ENCODE measurements at places on chromosomes 11 and 22. TPM values are rescaled to one million over a fixed set of nuclear protein-coding genes. Genes with fewer than 3 reads are reported as not detected.

GRCh38 chr11:107590460-107591377 lies at the start of gene ELMOD1:
Gene ELMOD1 (plus strand): TSS chr11:107591147. CDS start chr11:107618190, 27,043 bp downstream.
- DNase-seq, result peak; percentile 38

DNA sequence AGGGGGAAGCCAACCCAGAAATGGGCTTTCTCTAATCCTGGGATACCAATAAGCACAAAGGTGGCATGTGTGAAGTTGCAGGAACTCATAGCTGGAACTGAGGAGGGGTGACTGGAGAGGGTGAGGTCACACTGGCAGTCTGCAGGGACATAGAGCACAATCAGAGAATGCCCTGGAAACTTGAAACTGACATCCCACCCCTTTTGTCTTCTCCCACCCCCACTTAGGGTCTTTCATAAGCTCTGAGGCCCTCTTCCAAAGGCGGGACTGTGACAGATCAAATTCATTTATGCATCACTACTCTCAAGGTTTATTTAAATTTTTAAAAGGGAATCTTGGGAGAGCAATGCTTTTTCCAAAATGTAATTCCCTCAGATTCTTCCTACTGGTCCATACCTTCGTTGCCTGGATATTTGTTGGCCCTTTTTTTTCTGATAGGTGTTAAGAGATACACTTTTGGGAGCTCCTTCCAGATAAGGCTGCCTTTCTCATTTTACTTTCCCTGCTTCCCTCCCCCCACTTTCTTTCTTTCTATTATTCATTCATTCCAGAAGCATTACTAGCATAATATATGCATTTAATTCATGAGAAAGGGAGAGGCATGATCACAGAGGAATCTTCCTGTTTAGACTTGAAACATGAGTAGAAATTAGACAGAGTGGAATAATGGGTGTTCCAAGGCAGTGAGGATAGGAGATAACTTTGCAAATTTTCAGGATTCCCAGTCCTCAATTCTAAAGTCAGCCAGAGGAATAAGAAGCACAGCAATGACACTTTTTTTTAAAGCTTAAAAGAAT lies 14.8 kb downstream of the OR51E2 start:
- no peak for DNase-seq

DNA sequence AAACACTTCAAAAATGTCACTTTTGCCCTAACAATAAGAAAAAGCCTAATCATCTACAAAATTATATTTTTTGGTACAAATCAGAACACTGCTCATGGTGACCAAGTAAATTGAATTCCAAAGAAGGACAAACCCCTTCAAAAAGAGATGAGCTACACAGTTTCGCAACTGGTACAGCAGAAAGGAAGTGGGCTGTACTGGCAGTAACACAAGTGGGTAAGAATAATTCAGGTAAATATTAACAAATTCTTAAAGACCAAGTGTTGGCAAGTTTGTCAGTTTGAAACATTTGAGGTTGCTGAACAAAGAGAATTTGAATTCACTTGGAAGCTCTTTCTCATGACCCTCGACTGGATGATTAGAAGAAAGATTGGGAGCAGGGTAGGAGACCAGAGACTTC lies 35.5 kb downstream of the MSANTD4 start:
- DNase-seq, result no peak

GRCh38 chr22:36554098-36554497 lies 25.1 kb upstream of the EIF3D start:
- no peak for DNase-seq

DNA sequence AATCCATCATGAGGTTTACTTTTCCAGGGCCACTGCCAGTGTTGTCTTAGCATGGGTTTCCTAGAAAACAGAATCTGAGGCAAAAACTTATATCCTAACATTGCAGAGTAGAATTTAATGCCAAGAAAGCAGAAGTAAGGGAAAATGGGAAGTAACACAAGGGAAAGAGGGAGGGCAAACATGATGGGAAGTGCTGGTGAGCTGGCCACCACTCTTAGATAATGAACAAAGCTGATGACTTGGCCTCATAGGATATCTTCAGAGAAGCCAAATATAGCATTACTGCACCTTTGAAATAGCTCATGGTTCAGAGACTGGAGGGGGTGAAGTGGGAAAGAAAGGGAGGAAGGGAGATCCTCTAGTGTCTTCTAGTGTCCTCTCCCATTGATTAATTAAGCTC lies 24.8 kb upstream of the CALCB start:
- DNase-seq, result no peak

GRCh38 chr11:26719998-26720397 lies 1.9 kb downstream of the SLC5A12 start:
- no peak for DNase-seq

DNA sequence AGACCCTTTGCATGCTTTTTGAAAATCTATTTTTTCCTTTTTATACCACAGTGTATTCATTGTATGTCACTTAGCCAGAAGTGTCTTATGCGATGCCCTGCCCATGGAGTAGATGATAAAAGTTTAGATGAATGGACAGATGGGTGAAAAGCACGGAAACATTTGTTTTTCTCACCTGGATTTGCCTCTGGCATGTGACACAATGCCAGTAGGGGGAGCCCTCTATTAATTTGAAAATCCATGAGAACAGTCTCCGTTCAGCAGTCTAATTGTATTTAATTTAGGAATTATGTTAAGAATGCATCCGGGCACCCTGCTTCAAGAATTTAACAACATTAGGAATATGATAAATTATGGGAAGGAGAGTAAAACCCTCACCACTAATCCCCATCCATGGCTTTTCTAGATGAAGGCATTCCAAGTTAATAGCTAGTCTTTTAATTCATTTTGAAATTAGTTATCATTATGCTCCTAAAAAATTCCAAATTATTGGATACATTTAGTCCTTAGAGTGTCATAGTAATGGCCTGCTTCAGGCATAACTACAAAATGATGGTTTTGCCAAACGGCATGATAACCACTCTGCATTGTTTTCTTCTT lies 55.3 kb upstream of the ALKBH3 start:
- DNase-seq, result no peak

- no peak for DNase-seq
These were observed 1.9 kb upstream of the GCAT start for GRCh38 chr22:37805810-37806277.

GRCh38 chr22:36816636-36817524 lies at the start of gene PVALB:
Gene PVALB (minus strand): TSS chr22:36817035. CDS start chr22:36817005, 30 bp downstream.
- DNase-seq, result no peak

- no peak for DNase-seq
These were observed 55.2 kb downstream of the FLRT1 start for GRCh38 chr11:64090806-64091516.

- DNase-seq, result no peak
These were observed 219.4 kb downstream of the CADM1 start for GRCh38 chr11:115284773-115285172.

GRCh38 chr11:35111161-35112055 lies 27.6 kb upstream of the CD44 start:
- no peak for DNase-seq

- DNase-seq, result no peak
These were observed 420.5 kb upstream of the NARS2 start for GRCh38 chr11:78995171-78995570.

DNA sequence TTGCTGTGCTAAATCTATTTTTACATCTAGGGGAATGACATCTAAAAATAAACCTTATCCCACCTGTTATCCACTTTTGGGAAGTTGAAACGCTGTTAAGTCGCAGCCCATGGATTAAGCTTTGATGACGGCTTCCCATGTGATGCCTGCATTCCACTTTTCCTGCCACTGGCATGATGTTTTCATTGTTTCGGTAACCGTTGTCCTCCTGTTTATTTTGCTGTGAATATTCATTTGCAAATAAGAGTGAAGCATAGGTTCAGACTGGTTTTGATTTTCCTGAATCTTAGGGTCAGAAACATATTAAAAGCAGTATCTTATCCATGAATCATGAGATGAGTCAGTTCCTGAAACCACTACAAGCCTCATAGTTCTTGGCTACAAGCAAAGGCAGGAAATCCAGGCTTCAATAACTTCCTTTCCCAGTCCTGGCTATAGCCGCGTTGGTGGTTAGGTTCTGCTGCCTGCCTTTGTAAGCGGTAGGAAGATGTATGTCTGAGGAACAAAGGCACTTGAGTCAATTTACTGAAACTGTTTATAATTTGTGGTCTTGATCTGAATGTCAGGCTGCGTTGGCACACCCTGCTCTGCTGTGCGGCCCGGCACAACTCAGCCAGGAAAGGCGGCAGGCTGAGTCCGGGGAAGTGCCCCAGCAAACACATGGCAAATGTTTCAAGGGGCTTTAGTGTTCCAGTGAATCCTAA lies 19.4 kb downstream of the TEAD1 start:
- DNase-seq, result no peak

DNA sequence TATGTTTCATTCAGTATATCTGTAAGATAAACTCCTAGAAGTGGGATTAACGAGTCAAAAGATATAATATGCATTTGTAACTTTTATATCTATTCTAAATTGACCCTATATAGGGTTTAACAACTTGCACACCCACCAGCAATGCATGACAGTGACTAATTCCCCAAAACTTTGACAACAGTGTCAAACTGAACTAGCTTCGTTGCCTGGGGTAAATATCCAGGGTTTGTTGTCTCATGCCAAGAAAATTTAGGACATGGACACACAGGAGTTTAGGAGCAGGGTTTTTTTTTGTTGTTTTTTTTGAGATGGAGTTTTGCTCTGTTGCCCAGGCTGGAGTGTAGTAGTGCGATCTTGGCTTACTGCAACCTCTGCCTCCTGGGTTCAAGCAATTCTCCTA lies 5.1 kb downstream of the SNU13 start:
- DNase-seq, result no peak

GRCh38 chr11:105492010-105492409 lies 117.9 kb upstream of the GRIA4 start:
- no peak for DNase-seq

DNA sequence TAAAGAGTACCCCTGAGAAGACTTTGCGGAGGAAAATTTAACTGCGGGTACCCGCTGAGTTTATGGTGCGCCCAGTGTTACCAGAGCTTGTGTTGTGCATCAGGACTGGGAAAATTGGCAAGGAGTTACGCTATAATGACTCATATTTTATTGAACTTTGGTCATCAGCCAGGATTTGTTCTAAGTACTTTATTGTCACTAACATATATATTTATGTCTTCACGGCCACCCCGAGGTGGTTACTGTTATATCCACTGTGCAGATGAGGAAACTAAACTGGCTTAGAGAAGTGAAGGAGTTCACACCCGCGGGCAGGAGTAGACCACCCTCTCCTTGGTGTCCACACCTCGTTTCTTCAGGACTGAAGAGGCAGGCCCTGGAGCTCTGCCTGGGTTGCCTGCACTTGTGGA lies 667 bp downstream of the ACCS start:
- no peak for DNase-seq

DNA sequence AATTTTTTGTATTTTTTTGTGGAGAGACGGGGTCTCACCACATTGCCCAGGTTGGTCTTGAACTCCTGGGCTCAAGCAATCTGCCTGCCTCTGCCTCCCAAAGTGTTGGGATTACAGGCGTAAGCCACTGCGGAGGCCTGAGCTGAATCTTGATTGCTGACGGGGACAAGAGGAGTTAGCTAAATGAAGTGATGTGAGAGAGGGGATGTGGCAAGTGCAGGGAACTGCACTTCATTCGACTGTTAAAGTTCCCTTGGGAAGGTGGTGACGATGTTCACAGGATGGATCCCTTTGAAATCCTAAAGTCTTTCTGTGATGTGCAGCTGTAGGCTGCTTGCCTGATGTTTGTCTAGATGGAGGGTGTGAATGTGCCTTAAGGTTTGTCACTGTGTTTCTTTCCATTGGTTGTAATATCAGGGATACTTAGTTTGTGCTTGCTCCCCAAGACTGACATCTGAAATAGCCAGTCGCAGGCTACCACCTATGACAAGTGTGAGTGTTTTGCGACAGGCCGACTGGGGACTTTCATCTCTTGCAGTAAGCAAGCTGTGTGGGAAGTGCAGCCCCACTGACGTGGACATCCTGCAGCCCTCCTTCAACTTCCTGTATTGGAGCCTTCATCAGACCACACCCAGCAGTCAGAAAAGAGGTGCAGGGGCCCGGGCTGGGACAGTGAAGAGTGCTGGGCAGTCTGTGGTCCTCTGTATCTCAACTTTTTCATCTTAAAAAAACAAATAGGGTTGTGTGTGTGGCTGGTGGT lies 19.6 kb upstream of the CCDC134 start:
- DNase-seq, result no peak

GRCh38 chr22:37128555-37129281 lies 19.2 kb upstream of the TMPRSS6 start:
- DNase-seq, result no peak

The C22orf23 gene
- polyA plus RNA-seq, result 5.5 TPM

The DRAP1 gene
- 109 TPM for polyA plus RNA-seq

The OR2AG1 gene
- not detected for polyA plus RNA-seq

The ZNF280B gene
- polyA plus RNA-seq, result 4.3 TPM

The MS4A15 gene
- polyA plus RNA-seq, result not detected

The POTEH gene
- polyA plus RNA-seq, result not detected

The VSIG2 gene
- 5.9 TPM for polyA plus RNA-seq

The SIK2 gene
- polyA plus RNA-seq, result 20.5 TPM

The WBP2NL gene
- polyA plus RNA-seq, result 7.4 TPM

The OMP gene
- polyA plus RNA-seq, result 0.29 TPM

The TRIM66 gene
- polyA plus RNA-seq, result 8.8 TPM

Measured in renal cortex interstitium (tissue), 15 donors.